ENCODE measurements at places on chromosomes 5 and 9. TPM values are rescaled to one million over a fixed set of nuclear protein-coding genes. Genes with fewer than 3 reads are reported as not detected.

DNA sequence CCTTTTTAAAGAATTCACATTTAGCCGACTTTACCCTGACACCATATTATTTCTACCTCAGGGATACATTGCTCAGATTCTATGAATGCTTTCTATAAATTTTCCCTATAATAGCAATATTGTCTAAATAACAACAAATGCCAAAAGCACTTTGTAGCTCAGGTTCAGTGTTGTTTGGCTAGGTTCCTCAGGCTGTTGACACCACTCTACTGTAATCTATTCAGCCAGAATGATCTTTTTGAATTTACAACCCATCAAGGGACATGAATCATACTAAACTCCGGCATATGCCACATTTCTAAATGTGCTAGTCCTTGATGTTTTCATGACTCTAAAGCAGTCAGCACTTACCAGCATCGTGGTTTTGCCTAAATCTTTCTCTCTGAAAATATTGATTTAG is 641.5 kb upstream of the CDH10 start:
- no peak for DNase-seq

DNA sequence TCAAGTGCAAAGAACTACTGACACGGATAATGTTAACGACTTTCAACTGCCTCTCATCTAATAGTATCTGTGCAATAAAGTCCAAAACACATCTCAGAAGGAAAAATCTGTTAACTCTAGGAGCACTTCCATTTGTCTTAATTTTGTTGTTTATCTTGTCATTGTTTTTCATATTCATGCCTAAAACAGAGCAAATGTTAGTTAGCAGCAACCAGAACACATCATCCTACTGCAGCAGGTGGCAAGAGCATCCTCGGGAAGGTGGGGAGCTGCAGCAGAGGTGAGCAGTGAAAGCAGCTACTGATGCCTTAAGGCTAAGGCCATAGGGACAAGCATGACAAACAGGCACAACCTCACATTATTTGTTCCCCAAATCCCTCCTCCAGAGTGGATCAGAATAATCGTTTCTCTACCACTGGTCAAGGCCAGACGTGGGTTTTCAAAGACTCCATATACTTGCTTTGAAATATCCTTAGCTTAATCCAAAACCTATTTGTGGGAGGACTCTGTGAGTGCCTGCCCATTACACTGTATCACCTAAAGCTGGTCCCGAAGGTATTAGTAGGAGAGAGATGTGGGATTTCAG is 1.0 kb downstream of the HMGCS1 start:
- DNase-seq, result no peak

GRCh38 chr5:6194906-6195612 is 183.3 kb downstream of the MED10 start:
- DNase-seq, result no peak

DNA sequence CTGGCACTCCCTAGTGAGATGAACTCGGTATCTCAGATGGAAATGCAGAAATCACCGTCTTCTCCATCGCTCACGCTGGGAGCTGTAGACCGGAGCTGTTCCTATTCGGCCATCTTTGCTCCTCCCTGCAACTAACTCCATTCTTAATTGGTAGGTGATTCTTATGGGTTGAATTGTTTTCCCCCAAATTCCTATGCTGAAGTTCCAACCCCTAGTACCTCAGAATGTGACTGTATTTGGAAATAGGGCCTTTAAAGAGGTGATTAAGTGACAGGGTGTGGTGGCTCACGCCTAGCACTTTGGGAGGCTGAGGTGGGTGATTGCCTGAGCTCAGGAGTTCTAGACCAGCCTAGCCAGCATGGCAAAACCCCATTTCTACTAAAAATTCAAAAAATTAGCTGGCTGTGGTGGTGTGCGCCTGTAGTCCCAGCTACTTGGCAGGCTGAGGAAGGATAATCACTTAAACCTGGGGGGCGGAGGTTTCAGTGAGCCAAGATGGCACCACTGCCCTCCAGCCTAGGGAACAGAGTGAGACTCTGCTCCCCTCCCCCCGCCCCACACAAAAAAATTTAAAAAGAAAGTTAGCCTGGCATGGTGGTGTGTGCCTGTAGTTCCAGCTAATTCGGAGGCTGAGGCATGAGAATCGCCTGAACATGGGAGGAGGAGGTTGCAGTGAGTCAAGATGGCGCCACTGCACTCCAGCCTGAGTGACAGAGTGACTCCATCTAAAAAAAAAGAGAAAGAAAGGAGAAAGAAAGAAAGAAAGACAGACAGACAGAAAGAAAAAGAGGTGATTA is 25.2 kb upstream of the FOCAD start:
- no peak for DNase-seq

GRCh38 chr5:136642976-136643375 is 277.6 kb upstream of the TRPC7 start:
- DNase-seq, result no peak

- DNase-seq, result peak; percentile 95
Observed at GRCh38 chr5:139392678-139393496, 2.0 kb downstream of the PROB1 start.

KCNMB1 gene
- not detected for total RNA-seq

CYSRT1 gene
- 0.89 TPM for total RNA-seq

POU5F2 gene
- total RNA-seq, result 1.0 TPM
